ENCODE measurements at places on chromosomes 12 and 14. TPM values are rescaled to one million over a fixed set of nuclear protein-coding genes. Genes with fewer than 3 reads are reported as not detected.

Gene OLR1
- 1.2 TPM for total RNA-seq

Gene MEG3
- total RNA-seq: 53.8 TPM

Gene SLC7A8
- total RNA-seq: 1.7 TPM

Gene CLEC4E
- total RNA-seq: 0.17 TPM

Gene TC2N
- 0.86 TPM for total RNA-seq

Gene SOCS2
- total RNA-seq: 22.7 TPM

Gene PROX2
- total RNA-seq: not detected

Gene SCYL2
- total RNA-seq: 15.9 TPM

Gene NRXN3
- total RNA-seq: 1.1 TPM

Gene SLC39A5
- not detected for total RNA-seq

Gene SERPINA10
- not detected for total RNA-seq

Gene ZCCHC8
- 22.7 TPM for total RNA-seq

Gene TMPRSS12
- not detected for total RNA-seq

Gene FSCB
- total RNA-seq: not detected

Measured in A549 treated with Mapracorat at 1 μM for 4 hours (cell line).